CD4-positive, alpha-beta T cell treated with Interleukin-10 for 1 hour (primary cell): ENCODE measurements at places on chromosomes 7 and 10.
A peak's percentile ranks its signal among the peaks of the same experiment; 100 is the strongest.

GRCh38 chr10:60309371-60309770, 80.3 kb downstream of the ANK3 start:
- DNase-seq: no peak

DNA sequence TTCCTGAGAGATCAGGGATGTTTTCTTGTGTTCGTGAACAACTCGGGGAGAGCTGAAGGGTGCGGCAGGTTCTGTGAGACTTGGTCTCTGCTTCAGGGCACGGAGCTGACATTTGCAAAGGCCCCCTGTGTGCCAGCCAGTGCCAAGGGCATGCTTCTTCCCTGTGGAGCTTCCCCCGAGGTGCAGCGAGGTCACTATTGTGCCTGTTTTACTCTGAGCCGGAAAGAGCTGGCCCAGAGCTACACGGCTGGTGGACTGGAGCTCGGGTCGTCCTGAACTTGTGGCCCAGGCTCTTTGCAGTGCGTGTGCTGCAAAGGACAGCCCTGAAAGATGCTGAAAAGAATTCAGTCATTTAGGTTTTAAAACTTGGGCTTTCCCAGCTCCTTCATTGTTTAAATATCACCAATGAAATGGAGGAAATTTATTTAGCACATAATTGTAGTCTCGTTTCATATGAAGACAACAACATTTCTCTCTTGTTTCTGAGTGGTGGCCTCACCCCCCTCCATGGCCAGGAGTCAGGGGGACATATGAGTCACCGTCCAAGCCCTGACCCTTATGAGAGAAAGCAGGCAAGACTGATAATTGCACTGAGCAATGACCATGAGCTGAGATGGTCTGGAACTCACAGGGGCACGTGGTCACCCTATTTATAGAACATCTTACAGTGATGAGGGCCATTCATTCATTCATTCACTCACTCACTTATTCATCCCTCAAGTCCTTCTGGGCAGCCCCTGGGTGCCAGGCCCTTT, 102.6 kb downstream of the PTPRE start:
- DNase-seq: no peak

DNA sequence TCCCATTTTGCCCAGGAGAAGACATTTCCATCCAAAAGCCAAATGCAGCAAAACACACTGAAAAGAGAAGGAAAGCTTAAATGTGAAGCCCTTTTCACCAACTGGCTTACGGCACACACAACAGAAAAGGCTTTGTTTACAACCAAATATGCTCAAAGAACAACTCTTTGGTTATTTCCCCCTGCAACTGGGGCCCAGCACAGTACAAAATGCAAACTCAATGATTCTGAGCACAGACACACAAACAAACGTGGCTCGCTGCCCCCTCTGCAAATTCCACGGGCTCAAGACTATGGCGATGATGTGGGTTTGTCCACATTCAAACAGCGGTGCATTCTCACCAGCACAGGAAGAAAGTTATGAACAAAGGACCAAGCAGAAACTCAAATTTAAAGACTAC, 5.3 kb downstream of the CPXM2 start:
- DNase-seq: no peak

GRCh38 chr7:128727239-128727638, 11.9 kb upstream of the CALU start:
- DNase-seq: no peak

- DNase-seq: no peak
Observed at GRCh38 chr10:89388806-89389205, 3.6 kb upstream of the IFIT1 start.

GRCh38 chr10:86968271-86968993, at the start of gene ADIRF:
Gene ADIRF (plus strand): TSS chr10:86968482. CDS start chr10:86968545, 63 bp downstream.
- DNase-seq: no peak

- DNase-seq: no peak
Observed at GRCh38 chr7:4472728-4473127, 209.4 kb upstream of the FOXK1 start.

DNA sequence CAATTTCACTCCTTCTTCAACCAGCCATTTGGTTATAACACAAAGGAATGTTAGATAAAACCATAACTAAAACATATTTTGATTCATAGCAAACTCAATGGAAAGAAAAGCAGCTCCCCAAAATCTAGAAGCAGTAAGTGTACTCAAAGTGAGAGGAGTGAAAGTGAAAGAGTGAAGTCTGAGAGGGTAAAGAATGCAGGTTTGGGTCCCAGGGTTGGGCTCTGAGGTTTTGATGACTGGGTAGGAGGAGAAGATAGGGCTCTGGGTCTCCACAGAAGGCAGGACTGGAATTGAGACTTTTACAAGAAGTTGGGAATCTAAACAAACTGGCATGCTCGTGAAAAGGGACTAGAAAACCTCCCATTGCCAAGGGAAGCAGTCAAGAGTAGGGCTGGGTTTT, 85.4 kb upstream of the RSU1 start:
- DNase-seq: no peak

DNA sequence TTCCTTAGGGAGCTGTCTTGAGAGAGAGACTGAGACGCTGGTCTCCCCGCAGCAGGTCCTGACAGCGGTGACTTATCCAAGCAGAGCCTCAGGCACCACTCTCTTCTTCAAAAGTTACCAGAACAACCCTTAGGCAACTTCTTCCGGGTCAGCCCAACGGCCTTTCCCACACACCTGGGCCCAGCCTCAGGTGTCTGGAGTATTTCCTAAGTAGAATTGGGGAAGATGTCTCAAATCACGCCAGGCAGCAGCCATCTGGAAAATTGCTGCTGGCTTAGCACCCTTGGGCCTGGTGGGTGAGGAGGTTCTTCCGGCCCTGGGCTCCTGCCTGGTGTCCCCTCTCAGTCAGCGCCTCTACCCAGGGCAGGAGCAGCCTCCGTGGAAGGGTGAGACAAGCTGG, 80.4 kb upstream of the ANLN start:
- DNase-seq: no peak

GRCh38 chr10:101006593-101007098, 7.0 kb downstream of the LZTS2 start:
- no peak for DNase-seq

DNA sequence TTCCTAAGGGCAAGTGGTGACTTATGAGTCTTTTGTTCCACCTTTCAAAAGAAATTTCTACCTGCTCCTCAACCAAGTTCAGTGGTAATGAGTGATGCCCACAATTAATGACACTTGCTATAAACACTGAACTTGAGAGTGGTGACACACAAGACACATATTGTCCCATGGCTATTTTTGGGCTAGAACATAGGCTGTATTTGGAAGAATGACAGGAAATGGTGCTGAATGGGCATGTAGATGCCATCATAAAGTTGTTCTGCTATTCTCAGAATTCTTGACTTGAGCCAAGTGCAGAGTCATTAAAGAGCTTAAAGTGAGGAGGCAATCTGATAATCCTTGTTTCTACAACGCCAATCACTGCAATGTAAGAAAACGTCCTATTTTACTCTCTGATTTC, 313.3 kb downstream of the AGMO start:
- DNase-seq: no peak

GRCh38 chr10:106815427-106816043, 349.0 kb downstream of the SORCS1 start:
- no peak for DNase-seq

DNA sequence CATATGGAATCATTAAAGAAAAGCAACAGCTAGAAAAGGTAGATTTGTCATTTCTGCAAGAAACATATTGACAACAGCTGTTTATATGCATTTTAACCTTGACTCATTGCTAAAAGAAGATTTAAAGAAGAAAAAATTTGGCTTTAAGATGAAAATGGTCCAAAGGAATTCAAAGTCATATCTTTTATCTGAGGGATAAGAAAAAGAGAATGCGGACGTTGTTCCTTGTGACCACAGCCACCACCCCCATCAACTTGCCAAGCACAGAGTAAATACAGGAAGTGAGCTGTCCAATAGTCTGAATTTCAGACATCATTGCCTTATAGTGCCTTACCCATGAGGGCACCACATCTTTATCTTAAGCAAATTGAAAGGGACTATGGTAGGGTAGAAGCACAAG, 7.3 kb upstream of the CRPPA start:
- no peak for DNase-seq

GRCh38 chr7:159094919-159095915, 49.5 kb downstream of the VIPR2 start:
- no peak for DNase-seq

DNA sequence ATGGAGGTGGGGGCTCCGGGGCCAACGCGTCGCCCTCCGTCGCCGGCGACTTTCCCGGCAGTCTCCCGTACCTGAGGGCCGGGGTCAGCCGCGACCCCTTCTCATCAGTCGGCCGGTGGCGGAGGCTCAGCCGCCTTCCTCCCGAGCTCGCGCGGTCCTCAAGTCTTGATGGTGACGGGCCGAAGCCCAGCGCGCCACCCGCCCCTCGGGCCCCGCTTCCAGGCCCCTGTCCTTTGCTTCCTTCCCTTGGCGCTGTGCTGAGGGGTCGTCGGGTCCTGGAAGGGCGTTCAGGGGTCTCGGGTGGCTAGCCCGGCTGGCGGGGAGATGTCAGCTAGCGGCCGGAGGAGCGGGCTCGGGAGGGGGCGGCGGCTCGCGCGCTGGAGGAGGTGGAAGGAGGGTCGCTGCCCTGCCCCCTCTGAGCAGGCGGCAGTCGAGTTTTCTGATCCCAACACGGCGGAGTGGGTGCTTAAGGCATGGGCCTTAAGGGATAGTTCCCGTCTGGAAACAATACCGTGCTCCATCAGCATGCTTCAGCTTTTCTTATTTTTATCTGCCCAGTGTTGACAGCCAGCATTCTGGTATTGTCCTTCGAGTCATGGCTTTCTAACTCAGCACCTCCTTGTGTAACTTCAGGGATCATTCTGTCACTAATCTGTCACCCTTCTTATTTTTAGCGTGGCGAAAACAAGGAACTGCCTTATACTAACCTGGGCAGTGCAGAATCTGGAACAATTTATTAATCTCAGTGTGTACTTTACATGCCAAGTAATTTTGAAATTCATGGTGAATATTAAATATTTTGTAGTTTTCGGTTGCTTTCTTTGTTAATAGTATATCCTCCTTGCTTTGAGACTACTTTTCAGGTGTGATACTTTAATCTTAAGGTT, 748 bp downstream of the PHTF2 start:
- peak; percentile 28 for DNase-seq

DNA sequence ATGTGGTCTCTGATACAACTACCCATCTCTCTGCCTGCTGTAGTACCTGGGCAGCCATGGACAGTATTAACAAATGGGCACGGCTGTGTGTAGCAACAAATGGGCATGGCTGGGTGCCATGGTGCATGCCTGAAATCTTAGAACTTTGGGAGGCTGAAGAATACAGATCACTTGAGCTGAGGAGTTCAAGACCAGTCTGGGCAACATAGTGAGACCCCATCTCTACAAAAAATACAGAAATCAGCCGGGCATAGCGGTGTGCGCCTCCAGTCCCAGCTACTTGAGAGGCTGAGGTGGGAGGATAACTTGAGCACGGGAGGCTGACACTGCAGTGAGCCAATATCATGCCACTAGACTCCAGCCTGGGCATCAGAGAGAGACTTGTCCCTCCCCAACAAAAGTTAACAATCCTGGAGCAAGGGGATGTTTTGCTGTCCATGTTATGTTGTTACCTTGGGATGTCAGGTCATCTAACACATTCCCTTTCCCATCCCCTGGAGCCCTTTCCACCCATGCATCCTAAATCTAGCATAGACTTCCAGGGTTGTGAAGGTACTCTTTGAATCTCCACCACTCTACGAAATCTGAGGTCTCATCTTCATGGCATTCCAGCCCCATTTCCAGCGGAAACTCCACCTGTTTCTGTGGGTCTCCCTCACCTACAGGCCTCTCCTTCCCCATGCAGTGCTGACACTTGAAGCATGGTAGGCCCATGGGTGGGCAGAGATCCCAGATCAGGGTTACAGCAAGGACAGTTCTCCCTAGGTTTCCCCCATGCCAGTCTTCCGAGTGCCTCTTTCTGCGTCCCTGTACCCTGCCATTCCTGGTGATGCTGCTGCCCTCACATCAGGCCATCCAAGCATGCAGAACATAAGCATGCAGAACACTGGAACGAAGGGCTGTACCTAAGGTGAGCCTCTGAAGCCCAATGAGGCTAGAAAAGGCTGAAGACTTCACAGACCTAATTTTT, 13.1 kb downstream of the FXYD4 start:
- DNase-seq: no peak

DNA sequence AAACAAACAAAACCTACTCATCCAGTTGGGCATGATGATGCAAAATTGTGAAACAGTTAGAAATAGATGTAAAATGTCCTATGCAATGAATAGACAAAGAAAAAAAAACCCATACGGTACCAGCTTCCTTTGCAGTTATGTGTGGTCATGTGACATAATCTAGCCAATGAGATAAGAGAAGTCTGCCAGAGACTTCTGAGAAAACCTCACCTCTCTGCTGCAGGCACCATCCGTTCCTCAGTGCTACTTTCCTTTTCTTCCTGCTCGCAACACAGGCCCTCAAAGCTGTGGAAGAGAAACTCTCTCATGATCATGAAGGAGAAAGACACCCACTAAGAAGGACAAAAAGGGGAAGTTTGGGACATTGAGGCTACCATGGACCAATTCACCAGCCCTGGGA, 76.8 kb upstream of the CARD11 start:
- peak; percentile 67 for DNase-seq

GRCh38 chr7:140592964-140593671, 47.5 kb downstream of the DENND2A start:
- no peak for DNase-seq

- peak; percentile 9 for DNase-seq
Observed at GRCh38 chr7:134431815-134432214, 27.1 kb downstream of the AKR1B1 start.

GRCh38 chr7:77550586-77550985, 13.5 kb downstream of the PTPN12 start:
- no peak for DNase-seq

DNA sequence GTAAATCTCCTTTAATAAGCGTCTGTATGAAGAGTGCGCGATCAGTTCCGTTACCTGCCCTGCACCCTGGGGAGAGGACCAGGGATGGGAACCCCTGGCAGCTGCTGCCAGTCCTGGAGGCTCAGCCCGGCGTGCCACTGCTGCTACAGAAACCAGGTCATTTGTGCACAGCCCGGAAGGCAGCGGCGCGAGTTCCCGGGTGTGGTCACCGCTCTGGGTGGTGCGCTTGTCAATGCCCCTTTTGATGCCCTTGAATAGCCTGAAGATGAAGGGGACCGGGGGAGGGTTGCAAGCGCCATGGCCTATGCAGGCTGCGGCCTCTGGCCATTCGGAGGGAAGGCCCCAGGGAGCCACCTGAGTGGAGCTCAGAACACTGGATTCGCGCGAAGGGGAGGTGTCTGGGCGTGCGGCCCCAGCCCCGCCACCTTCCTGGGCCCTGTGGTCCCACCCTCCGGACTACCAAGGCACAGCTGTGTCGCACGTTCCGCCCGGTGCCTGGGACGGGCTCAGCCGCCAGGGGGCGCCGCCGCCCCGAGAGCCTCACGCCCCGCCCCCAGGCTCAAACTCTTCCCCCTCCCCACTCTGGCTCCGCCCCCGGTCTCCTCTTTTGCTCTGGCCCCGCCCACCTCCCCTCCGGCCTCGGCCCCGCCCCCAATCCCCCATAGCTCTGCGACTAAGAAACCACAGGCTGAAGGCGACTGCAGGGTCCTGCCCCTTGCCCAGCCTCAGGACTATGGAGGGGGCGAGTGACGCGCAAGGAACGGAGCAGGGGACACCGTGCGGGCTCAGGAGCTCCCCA, 16.5 kb downstream of the AP5Z1 start:
- DNase-seq: peak; percentile 78
